Epithelial cell of proximal tubule (primary cell): ENCODE measurements at places on chromosomes 12 and 14. TPM values are rescaled to one million over a fixed set of nuclear protein-coding genes. Genes with fewer than 3 reads are reported as not detected.

DNA sequence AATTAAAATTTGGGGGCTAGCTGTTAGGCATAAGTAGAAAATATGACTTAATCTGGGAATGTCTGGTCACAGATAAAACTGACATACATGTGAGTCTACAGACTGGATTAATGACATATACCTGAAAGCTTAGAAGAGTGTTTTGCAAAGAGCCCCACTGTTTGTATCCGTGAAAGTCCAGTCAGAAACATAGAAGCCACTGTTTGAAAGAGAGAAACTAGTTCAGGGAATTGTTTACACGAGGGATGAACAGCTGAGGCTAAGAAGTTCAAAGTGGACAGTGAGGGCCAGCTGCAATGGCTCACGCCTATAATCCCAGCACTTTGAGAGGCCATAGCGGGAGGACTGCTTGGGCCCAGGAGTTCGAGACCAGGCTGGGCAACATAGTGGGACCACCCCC lies 36.2 kb upstream of the SGPP1 start:
- DNase-seq = no peak

DNA sequence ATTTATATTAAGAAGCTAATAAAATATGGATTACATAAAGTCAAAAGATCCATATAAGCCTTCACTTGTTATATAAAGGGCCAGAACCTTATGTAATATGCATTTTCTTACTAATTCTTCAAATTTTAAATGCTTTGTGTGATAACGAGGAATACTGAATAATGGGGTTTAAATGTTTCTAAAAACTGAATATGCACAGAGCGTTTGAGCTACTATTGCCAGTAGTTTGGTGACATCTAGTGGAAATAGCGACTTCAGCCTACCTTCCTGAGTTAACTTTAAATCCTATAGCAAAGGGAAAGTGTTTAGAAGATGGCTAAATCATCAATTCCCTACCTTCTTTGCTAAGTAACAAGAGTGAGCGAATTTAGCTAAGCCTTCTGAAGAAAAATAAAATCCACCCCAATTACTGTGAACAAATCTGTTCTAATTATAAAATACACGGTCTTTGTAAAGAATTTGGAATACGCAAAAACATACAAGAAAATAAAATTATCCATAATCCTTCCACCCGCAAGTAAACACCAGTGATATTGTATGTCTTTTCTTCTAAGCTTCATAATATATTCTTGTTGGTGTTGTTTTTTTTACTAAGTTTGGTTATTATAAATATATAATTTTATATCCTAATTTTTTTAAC lies 115.5 kb upstream of the G2E3 start:
- DNase-seq = peak; percentile 15

DNA sequence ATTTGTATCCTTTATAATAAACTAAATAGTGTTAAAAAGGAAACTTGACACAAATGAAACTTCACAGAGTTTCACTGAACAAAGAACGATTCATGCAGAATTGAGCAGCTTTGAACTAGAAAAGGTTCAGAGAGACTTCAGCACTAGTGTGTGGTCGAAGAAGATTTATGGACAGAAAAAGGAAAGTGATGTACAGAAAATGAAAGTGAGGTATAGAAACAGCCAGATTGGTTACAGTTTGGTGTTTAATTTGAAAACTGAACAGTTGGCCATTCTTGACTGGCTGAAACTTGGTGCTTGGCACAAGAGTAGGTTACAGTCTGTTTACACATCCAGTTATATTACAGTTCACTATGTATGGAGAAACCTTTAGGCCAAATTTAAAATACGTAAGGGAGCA lies 207.1 kb downstream of the GALC start:
- DNase-seq = no peak

- no peak for DNase-seq
These were observed 34.0 kb downstream of the KCNMB4 start for GRCh38 chr12:70400124-70400523.

DNA sequence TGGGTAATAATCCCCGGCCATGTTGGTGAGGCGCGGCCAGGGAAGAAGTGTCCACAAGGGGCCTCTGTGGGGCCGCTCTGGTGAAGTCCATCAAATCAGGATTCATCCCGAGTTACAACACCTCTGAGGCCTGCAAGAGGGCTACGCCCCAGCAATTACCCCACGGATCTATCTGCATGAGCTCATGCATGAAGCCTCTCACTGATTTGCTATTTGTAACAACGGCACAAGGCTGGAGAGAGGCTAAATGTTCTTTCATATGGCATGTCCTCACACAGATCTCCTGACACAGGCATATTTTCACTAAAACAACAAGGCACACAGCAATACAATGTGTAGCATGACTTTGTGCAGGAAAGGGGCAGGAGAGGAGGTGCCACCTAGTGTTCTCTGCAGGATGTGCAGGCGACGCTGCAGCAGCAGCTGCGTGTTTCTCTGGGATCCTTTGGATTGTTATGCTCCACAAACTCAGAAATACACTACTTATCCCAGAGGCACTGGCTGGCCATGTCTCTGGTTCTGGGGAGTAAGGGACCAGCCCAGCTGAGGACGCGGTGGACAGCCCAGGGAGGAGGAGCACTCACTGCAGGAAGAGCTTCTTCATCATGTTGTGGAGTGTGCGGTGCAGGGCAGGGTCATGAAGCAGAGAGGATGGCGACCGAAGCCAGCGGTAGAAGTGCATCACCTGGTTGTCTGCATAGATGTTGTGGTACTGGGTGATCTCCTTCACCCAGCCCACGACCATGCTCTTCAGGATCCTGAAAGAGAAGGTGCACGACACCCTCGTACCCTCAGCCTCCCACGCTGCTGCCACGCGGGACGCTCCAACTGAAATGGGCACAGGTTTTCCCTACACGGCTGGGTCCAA lies 20.2 kb downstream of the P2RX2 start:
- peak; percentile 37 for DNase-seq

GRCh38 chr12:38350342-38351174 lies 34.0 kb downstream of the ALG10B start:
- DNase-seq = no peak

DNA sequence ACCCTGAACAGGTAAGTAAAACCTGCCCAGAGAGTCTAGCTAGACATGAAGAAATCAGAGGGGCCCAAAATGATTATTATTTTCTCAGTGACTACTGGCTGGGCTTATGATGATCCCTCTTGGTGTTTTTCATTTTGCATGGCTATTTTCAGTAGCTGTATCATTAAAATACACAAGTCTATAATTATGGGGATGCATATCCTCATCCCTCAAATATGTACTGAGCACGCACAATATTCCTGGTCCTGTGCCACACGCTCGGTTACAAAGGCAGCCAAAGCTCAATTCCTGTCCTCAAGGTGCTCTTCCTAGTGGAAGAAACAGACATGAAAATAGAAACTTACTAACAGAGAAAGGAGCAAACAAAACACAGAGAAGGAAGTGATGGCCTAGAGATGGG lies 180.0 kb downstream of the DAD1 start:
- DNase-seq = no peak

GRCh38 chr12:21354641-21355040 lies 18.1 kb upstream of the IAPP start:
- DNase-seq = no peak

GRCh38 chr14:95524706-95525512 lies 8.5 kb upstream of the SYNE3 start:
- DNase-seq = peak; percentile 56

DNA sequence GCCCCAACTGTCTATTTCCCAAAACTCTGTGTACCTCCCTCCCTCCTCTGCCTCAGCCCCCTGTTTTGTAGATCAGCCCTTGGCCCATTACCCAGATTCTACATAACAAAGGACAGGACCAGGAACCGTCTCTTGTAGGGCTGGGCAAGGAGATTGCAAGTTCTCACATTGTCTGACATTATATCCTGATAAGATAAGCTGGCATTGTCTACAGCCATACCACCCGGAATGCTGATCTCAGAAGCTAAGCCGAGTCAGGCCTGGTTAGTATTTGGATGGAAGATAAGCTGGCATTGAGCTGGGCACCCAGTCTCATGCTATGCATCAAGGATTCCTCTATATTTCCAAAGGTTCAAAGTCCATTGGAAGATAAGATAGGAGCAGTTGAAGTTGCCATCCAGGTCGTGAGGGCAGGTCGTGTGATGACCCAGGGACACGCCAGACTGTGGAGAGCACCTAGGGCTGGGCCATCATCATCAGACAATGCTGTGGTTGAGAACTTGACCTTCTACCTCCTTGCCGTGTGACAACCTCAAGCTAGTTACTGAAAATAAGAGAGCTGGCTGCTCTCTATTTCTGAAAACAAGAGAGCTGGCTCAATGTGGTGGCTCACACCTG lies 29.5 kb downstream of the PHETA1 start:
- DNase-seq = no peak

- no peak for DNase-seq
These were observed 9.2 kb upstream of the GPX2 start for GRCh38 chr14:64951724-64952123.

GRCh38 chr12:119809023-119809422 lies 68.1 kb downstream of the CIT start:
- DNase-seq = no peak

- no peak for DNase-seq
These were observed 525.3 kb upstream of the TBX3 start for GRCh38 chr12:115209230-115209629.

DNA sequence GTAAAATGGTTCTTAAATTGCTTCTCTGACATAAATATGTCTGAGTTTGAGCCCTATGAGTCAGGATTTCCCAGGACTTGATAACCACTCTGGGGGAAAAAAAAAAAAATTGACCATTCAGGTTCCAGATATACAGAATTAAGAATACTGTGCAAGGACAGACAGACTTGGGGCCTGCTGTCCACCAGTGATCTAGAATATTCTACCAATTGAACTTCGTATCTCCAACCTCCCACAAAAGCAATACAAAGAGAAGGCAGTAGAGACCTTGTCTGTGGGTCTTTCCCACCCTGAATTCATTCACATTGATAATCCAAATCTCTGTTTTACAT lies 4.1 kb downstream of the SINHCAF start:
- DNase-seq = no peak

GRCh38 chr12:15227004-15227679 lies 5.9 kb upstream of the RERG start:
- DNase-seq = no peak

GRCh38 chr12:89497005-89497404 lies 27.6 kb downstream of the GALNT4 start:
- DNase-seq = no peak

The AQP6 gene
- total RNA-seq = not detected in 2 replicates

The GALNT6 gene
- 32.4 and 72.7 TPM in 2 replicates for total RNA-seq

The GSG1 gene
- total RNA-seq = 0.75 and 1.2 TPM in 2 replicates

The FAM234B gene
- total RNA-seq = 3.8 and 6.4 TPM in 2 replicates

The COX14 gene
- 52.2 and 73.1 TPM in 2 replicates for total RNA-seq

The VDR gene
- 4.7 and 6.7 TPM in 2 replicates for total RNA-seq

The PNN gene
- 30.4 and 43.4 TPM in 2 replicates for total RNA-seq

The TMEM30B gene
- 3.1 and 4.8 TPM in 2 replicates for total RNA-seq

The SALL2 gene
- total RNA-seq = 12.1 and 29.7 TPM in 2 replicates

The CEP170B gene
- 28.9 and 30.9 TPM in 2 replicates for total RNA-seq
